ENCODE measurements at places on chromosomes 2 and 18. TPM values are rescaled to one million over a fixed set of nuclear protein-coding genes. Genes with fewer than 3 reads are reported as not detected.

GRCh38 chr2:37705191-37705590, 33.7 kb upstream of the CDC42EP3 start:
- no peak for DNase-seq

GRCh38 chr2:112730216-112730615, 9.4 kb downstream of the NT5DC4 start:
- DNase-seq, result no peak

GRCh38 chr2:201835066-201835465, 28.7 kb downstream of the CDK15 start:
- DNase-seq, result no peak

GRCh38 chr2:106353676-106354075, 114.5 kb downstream of the RGPD3 start:
- no peak for DNase-seq

- DNase-seq, result peak; percentile 46
Observed at GRCh38 chr2:2639251-2640139, 308.4 kb upstream of the MYT1L start.

GRCh38 chr2:58339548-58340243, 98.6 kb upstream of the FANCL start:
- no peak for DNase-seq

GRCh38 chr18:24397131-24397693, 412 bp downstream of the OSBPL1A start:
- peak; percentile 76 for DNase-seq

DNA sequence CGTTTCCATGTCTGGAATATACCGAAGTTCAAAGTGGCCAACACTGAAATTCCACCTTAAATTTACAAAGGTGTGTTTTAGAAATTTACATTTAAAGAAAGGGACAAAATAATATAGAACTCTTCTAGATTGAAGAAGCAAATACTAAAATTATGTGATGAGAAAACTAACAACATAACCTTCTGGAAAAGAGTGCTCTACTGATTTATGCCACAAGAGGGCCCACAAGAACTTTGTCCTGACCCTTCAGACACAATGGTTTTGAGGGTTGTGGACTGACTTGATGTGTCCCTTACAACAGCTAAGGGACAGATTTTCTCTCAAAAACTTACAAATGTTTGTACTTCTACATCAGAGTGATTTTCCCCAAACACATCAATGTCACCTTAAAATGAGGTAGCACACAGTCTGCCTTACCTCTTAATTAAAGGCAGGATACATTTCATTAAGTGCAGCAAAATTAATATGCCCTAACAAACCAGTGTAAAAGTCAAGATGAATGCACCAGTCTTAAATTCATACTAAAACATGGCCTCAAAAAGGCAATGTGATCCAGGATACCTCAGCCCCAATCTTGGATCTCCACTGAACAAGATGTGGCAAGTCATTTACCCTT, 36.2 kb downstream of the EIF2AK3 start:
- no peak for DNase-seq

GRCh38 chr2:73993778-73994177, 9.1 kb downstream of the TET3 start:
- no peak for DNase-seq

DNA sequence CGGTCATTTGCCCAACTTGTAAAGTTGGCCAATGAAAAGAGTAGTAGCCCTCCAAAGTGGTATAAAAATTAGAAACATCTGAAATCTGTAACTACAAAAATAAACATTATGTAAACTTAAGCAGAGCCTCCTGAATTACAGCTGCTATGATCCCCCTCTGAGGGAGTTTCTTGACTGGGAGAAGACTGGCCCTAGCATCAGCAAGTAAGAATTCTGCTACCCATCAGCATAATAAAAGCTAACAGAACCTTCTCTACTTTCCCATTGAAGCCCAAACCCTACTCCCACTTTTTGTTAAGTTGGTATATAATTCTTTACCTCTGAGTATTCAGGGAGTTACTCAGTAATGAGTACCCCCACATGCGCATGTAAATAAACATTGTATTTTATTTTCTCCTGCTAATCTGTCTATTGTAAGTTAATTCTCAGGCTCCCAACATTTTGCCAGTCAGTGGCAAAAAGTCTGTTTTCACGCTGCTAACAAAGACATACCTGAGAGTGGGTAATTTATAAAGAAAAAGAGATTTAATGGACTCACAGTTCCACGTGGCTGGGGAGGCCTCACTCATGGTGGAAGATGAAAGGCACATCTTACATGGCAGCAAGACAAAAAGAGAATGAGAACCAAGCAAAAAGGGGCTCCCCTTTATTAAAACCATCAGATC, 71.3 kb downstream of the MYL12B start:
- no peak for DNase-seq

- no peak for DNase-seq
Observed at GRCh38 chr2:29260142-29260772, 145.0 kb downstream of the CLIP4 start.

DNA sequence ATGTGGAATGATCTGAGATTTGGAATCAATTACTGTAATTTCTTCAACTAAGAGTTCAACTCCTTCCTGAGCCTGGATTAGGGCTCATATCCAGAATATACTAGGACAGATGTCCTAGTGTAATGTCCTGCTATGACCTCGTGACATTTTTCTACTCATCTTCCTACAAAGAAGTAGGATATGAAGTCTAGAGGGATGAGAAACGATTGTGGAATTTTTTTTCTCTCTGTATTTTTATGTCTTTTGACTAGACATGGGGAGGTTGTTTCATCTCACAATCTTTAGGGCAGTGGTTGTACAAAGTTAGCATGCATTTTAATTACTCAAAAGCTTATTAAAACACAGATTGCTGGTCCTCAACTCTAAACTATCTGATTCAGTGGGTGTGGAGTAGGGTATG, 203.0 kb downstream of the PARD3B start:
- DNase-seq, result no peak

GRCh38 chr18:73945130-73945792, 202.4 kb downstream of the FBXO15 start:
- DNase-seq, result no peak

DNA sequence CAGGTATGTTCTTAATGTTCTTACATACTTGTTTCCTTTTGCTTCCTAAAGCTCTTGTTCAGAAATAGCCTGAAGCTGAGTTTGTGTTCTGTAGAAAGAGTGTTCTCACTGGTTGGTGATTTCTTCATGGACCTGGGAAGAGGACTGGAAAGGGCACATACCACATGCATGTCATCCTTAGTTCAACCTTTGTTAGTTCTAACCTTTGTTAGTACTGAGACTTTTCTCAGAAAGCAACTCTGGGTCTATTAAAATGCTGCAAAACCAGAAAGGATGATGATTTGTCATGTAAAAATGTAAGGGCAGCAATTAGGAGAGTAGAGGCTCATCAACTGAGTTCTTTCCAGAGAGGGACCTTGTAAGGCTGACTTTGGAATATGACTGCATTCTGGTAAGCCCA, 2.5 kb upstream of the FAP start:
- DNase-seq, result no peak

The GRHL1 gene
- 3.2 TPM for total RNA-seq

The RAD51AP2 gene
- 0.22 TPM for total RNA-seq

The EGR4 gene
- 0.16 TPM for total RNA-seq

The MGAT5 gene
- total RNA-seq, result 91.0 TPM
